Thoracic aorta (tissue), 2 donors: ENCODE measurements at places on chromosomes 12 and 14.

DNA sequence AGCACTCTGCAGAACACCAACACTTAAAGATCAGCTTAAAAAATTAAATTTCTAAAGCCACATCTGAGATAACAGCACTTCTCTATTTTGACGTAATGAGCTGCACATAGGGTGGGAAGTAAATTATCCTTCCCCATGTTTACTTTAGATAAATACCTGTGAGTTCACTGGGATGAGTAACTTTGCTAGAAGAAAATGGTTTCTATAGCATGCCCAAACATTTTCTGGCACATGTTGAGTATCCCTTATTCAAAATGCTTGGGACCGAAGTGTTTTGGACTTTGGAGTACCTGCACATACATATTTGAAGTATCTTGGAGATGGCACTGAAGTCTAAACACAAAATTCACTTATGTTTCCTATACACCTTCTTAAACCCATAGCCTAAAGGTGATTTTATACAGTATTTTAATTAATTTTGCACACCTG, 6.6 kb downstream of the SLC38A2 start:
- DNase-seq: no peak

- DNase-seq: no peak
These were observed 61.3 kb downstream of the TRAF3 start for GRCh38 chr14:102838501-102838900.

DNA sequence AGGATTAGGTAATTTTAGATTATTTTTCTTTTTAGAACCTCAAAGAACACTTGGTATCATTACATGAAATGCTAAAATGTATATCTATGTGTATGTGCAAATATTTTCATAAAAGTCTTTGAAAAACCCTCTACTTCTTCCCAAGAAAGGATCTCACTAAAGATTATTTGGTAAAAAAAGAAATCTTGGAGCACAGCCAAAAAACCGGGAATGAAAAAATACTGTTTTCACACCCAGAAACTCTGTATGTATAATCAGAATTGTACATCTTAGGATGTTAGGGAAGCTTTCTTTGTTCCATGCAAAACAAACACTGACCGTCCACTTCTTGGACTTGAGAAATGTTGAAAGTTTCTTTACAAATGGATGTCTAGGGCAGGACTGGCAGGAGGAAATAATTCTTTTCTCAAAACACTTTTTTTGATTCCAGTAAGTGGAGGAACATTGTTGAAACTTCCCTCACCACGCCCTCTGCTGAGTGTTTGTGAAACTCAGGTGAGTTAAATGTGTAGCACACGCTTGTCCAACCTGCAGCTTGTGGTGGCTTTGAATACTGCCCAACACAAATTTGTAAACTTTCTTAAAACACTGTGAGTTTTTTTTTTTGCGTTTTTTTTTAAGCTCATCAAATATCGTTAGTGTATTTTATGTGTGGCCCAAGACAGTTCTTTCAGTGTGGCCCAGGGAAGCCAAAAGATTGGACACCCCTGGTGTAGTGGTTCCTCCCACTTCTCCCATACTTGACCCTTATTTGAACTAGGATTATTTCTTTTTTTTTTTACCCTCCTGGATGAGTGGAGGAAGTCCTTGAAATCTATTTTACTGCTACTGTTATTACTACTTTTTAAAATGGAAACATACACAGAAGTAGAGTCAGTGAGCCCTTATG, 26.6 kb downstream of the FBXO34 start:
- DNase-seq: no peak

- DNase-seq: no peak
These were observed 54.3 kb downstream of the MOK start for GRCh38 chr14:102250636-102251035.

DNA sequence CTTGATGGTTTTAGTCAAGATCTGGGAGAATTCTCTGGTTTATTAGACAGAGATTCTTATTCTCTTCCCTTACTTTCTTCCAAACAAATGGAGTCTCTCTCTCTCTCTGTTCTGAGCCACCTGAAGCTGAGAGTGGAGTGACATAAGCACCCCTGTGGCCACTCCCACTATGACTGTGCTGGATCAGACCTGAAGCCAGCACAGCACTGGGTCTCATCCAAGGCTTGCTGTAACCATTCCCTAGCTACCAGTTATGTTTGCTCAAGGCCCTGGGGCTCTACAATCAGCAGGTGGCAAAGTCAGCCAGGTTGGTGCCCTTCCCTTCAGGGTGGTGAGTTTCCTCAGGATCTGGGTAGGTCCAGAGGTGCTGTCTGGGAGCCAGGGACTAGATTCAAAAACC, 568.5 kb downstream of the AACS start:
- DNase-seq: no peak

DNA sequence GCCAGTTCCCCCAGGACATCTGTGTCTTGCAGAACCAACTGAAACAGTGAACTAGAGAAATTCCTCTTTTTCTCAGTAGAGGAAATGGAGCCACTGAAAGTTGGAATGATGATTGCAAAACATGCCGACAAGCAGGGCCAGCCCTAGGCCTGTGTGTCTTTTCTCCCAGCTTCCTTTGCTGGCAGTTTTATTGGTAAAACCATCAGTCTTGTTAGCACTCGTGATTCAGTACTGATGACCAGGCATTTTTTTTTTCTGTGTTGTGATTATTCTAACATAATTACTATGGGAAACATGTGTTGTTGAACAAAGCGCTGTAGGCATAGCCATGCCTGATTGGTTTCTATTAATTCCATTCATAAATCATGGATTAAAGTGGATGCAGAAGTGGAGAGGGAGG, 620.7 kb downstream of the AACS start:
- no peak for DNase-seq
